ENCODE measurements at places on chromosomes 7 and 10.

GRCh38 chr7:76071316-76072242, 23.7 kb downstream of the MDH2 start:
- no peak for DNase-seq

GRCh38 chr10:75297021-75297599, 61.4 kb upstream of the COMTD1 start:
- no peak for DNase-seq

- no peak for DNase-seq
These were observed 154.8 kb upstream of the TMEM196 start for GRCh38 chr7:19928247-19928646.

DNA sequence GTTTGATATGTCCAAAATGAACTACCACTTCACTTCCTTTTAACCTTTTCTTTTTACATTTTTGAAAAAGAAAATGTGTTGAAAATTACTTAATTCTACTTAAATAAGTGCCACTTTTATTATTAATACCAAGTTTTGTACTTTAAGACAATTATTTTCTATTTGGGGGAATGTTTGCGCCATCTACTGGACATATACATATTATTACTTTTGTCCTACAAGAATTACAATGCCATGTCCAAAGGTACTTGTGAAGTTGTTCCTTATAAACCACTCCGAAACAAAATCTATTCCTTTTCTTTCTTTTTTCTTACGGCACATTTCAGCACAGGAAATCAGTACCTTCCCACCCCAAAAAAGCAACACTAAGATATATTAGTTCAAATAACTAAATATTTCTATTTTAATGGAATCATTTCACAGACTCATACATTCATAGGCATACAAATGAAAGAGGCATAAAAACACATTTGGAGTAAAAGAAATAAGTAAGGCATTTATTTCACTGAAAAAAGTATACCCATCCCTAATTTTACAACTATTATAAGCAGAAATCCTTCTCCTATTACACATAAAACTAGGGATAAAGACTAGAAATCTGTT, 169.9 kb downstream of the RNF133 start:
- DNase-seq, result no peak

DNA sequence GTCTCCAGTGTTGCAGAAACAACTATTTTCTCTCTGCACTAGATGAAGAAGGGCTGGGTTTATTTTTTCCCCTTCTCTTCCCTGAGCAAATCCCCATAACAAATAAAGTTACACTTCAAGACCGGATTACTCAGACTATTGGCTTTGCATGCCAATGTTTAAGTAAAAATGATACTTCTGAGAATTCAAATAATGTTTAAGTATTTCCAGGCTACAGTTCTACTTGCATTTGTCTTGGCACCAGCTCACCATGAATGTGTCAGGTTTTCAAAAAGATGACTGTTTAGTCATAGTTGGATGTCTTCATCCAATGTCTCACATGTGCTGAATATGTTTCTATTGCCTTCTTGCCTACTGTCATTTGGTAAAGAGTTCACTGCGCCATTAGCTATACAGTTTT, 912.6 kb downstream of the GATA3 start:
- DNase-seq, result no peak
